Large intestine (tissue), 12 donors: ENCODE measurements at places on chromosomes 7 and 10.

- no peak for DNase-seq
Observed at GRCh38 chr10:133212853-133213494, 17.0 kb upstream of the UTF1 start.

DNA sequence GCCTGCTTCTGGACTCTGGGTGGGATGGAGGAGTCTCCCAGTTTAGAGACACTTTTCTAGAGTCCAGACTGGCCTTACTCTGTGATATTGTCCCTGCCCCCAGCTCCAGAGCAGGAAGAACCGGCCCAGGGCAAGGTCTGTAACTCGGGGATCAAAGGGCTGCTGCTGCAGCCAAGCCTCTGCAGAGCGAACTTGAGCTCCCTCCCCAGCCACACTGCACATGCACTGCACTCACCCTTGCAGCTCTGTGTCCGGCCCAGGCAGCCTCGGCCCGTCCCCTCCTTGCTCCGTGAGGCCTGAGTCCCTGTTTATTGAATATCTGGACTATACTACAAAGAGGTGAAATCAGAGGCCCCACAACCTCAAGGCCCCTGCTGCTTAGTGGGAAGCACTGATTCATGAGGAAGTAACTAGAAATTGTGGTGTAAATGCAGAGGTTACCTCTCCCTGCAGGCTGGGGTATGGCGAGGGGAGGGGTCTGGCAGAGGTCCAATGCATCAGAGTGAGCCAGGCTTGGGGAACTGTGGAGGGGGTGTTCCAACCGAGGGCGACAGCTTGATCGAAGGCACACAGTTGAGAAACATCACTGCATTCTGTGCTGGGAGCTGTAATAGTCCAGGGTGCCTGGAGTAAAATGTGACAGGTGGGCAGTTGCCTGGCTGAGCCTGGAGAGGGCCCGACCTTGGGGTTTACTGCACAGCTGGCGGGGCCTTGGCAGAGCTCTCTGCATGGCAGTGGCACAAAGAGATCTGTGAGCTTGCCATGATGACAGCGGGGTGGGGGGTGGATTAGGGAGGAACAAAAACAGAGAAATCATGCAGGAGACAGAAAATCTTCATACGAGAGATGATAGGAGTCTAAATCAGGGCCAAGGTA lies 49.1 kb downstream of the AOC1 start:
- DNase-seq = peak; percentile 90

GRCh38 chr10:100723770-100724530 lies 21.4 kb upstream of the PAX2 start:
- no peak for DNase-seq

DNA sequence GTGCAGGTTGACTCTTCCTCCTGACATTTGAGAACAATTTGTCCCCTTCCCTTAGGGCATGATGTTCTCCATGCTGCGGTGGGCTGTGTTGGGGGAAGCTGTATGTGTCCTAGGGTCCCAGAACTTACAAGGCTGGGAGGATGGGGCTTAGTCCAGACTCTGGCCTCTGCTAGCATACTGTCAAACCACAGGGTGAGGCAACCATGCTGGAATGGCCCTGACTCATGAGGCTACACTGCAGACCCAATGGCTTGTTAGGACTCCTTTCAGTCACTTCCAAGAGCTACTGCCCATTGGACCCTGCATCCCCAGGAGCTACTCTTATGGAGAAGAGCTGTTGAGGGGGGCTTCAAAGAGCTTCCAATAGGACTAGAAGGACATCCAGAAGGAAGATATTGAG lies 20.1 kb upstream of the FAM170B start:
- DNase-seq = no peak

- DNase-seq = no peak
Observed at GRCh38 chr10:96502561-96503282, 11.0 kb downstream of the TLL2 start.

GRCh38 chr10:48520594-48520993 lies 84.3 kb downstream of the ARHGAP22 start:
- no peak for DNase-seq

GRCh38 chr7:143846692-143847091 lies 55.3 kb downstream of the TCAF1 start:
- DNase-seq = no peak

GRCh38 chr7:130277763-130278643 lies 11.3 kb downstream of the CPA2 start:
- DNase-seq = peak; percentile 70

GRCh38 chr7:150447966-150448788 lies 2.3 kb upstream of the GIMAP8 start:
- no peak for DNase-seq
